ENCODE measurements at places on chromosomes 2 and 18. TPM values are rescaled to one million over a fixed set of nuclear protein-coding genes. Genes with fewer than 3 reads are reported as not detected.
A peak's percentile ranks its signal among the peaks of the same experiment; 100 is the strongest.

NAPG gene
- total RNA-seq = 33.6 TPM

LGALSL gene
- total RNA-seq = 30.2 TPM

CFAP210 gene
- total RNA-seq = 0.41 TPM

DNA sequence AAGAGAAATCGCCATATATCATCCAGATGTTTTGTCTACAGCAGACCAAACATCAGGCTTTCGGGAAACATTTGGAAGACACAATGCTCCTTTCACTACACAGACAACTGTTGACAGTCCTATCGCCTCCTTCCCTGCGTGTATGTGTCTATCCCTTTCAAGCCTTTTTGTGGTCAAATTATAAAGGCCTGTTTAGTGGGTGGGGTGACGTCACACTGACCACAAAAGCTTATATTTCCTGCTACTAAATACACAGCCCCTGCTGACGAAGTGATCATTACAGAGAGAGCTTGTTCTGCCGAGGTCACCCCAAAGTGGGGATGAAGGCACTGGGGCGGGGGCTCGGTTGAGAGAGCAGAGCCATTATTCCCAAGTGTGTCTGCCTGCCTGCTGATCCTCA is 302.7 kb upstream of the TNP1 start:
- H3K36me3 ChIP-seq = peaks cover 3% of the 10 kb centered on the region
- DNase-seq = no peak
- no peak overlapping the region for H3K4me3 ChIP-seq
- H3K4me1 ChIP-seq = peaks cover 28% of the 10 kb centered on the region
- H3K27me3 ChIP-seq = peaks cover 1% of the 10 kb centered on the region

DNA sequence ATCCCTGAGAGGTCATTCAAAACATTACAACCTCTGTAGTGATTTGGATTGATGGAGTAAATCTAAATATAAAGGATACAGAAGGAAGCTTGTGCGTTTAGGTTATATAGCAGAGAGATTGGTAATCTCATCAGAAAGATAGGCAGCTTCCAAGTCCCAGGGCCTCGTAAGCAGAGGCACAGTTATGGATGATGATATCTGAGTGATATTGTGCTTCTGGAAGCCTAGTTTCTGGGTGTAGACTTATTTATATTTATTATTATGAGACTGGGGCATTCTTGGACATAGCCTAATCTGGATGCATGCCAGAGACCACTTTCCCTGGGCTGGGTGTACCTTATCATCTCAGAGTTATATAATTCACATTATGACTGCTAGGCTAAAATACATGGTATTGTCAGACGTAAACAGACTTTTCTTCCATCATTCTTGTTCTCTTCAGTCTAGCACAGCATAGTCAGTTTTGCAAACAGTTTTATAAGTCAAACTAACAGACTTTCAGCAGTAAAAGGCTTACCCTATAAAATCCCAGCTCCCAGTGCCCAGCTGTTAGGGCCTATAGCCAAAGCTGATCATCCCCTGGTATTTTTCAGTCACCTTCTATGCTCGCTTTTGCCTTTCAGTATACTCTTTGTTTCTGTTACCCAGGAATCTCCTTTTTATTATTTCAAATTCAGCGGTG is 47.9 kb downstream of the RAB3GAP1 start:
- no peak overlapping the region for H3K27ac ChIP-seq
- no peaks in the 10 kb centered on the region for H3K4me1 ChIP-seq
- peaks cover 27% of the 10 kb centered on the region for H3K36me3 ChIP-seq
- no peak for DNase-seq
- H3K4me3 ChIP-seq = no peak overlapping the region
- H3K27me3 ChIP-seq = no peaks in the 10 kb centered on the region

DNA sequence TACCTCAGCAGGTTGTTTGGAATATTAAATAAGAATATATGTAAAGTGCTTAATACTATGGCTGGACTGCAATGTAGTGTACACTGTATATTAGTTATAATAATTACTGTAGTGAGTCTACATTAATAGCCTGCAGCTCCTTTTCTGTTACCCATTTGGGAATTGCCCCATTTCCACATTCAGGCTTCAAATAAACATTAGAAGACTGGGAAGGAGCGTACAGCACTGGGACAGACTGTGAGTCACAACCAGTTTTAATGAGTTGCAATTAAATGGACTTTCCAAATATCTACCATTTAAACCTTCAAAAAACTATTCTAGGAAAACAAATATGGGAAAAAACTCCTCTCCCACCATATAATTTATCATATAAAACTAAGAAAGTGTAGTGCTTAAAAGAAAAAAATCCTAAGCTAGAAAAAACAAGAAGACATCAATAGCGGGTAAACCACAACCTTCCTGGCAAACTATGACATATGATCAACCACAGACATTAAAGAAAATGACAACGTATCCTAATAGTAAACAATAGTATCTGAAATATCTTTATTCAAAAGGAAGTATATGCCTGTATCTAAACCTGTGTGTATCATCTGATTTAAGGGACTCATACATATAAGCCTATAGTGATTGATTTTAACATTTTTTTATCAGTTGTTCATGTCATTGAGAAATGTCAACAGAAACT is 86.1 kb downstream of the TRIP12 start:
- H3K36me3 ChIP-seq = peaks cover 19% of the 10 kb centered on the region
- no peak overlapping the region for H3K27ac ChIP-seq
- no peak for DNase-seq
- peaks cover 1% of the 10 kb centered on the region for H3K27me3 ChIP-seq
- peaks cover 2% of the 10 kb centered on the region for H3K4me1 ChIP-seq

DNA sequence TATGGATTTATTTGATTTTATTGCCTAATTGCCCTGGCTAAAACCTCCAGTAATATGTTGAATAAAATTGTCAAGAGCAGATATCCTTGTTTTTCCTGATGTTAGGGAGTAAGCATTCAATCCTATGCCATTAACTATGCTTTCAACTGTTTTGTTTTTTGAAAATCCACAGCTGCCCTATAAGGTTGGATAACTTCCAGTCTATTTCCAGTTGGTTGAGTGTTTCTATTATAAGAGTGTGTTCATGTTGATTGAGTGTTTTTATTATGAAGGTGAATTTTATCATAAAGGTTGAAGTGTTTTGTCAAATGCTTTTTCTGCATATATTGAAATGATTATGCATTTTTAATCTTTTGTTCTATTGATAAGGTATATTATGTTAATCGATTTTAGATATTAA is 149.9 kb upstream of the SCN7A start:
- H3K4me3 ChIP-seq = no peak overlapping the region
- H3K4me1 ChIP-seq = no peaks in the 10 kb centered on the region
- no peak for DNase-seq
- H3K27ac ChIP-seq = no peak overlapping the region
- H3K36me3 ChIP-seq = no peaks in the 10 kb centered on the region

DNA sequence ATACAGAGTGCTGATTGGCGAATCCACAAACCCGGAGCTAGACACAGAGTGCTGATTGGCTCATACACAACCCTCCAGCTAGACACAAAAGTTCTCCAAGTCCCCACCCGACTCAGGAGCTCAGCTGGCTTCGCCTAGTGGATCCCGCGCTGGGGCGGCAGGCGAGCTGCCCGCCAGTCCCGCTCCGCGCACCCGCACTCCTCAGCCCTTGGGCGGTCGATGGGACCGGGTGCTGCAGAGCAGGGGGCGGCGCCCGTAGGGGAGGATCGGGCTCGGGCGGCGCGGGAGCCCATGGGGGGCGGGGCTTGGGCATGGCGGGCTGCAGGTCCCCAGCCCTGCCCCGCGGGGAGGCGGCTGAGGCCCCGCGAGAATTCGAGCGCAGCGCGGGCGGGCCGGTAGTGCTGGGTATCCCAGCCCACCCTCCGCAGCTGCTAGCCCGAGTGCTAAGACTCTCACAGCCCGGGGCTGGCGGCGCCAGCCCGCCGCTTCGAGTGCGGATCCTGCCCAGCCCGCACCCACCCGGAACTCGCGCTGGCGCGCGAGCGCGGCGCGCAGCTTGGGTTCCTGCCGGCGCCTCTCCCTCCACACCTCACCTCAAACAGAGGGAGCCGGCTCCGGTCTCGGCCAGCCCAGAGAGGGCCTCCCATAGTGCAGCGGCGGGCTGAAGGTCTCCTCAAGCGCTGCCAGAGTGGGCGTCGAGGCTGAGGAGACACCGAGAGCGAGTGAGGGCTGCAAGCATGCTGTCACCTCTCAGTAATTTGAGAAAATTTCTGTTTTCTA is 75.5 kb upstream of the ATP5MC3 start:
- no peaks in the 10 kb centered on the region for H3K27me3 ChIP-seq
- no peaks in the 10 kb centered on the region for H3K4me1 ChIP-seq
- DNase-seq = no peak
- H3K27ac ChIP-seq = no peak overlapping the region
- no peaks in the 10 kb centered on the region for H3K36me3 ChIP-seq

GRCh38 chr2:73085691-73086090 is 14.2 kb upstream of the SFXN5 start:
- peaks cover 18% of the 10 kb centered on the region for H3K36me3 ChIP-seq
- H3K4me1 ChIP-seq = peaks cover 39% of the 10 kb centered on the region
- DNase-seq = peak; percentile 87
- no peak overlapping the region for H3K27ac ChIP-seq

DNA sequence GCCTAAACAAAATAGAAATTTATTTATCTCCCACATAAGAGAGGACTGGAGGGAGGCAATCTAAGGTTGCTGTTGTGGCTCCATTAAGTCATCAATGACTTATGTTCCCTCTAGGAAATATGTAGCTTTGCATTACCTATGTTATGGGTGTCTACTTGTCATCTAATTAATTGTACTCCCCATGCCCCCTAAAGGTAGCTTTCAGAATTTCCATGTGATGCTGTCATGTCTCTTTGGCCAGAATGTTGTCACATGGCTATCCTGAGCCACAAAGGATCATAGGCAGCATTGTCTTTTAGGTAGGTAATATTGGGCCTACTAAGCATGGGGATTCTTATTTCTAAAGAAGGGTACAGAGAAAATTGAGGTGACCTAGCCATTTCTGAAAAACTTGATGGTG is 935.6 kb upstream of the FANCL start:
- H3K36me3 ChIP-seq = no peaks in the 10 kb centered on the region
- H3K27ac ChIP-seq = no peak overlapping the region
- DNase-seq = no peak
- H3K4me1 ChIP-seq = no peaks in the 10 kb centered on the region

- H3K4me1 ChIP-seq = no peaks in the 10 kb centered on the region
- H3K4me3 ChIP-seq = no peak overlapping the region
- H3K27me3 ChIP-seq = peaks cover 4% of the 10 kb centered on the region
- no peak overlapping the region for H3K27ac ChIP-seq
- DNase-seq = no peak
Observed at GRCh38 chr2:236974148-236974547, 111.5 kb upstream of the COPS8 start.

- peaks cover 5% of the 10 kb centered on the region for H3K36me3 ChIP-seq
- no peak overlapping the region for H3K27ac ChIP-seq
- no peaks in the 10 kb centered on the region for H3K4me1 ChIP-seq
- H3K4me3 ChIP-seq = no peak overlapping the region
Observed at GRCh38 chr2:239600650-239601049, 199.8 kb upstream of the HDAC4 start.

GRCh38 chr2:47528874-47529273 is 125.9 kb downstream of the MSH2 start:
- DNase-seq = no peak
- H3K36me3 ChIP-seq = no peaks in the 10 kb centered on the region
- no peak overlapping the region for H3K27ac ChIP-seq
- no peaks in the 10 kb centered on the region for H3K4me1 ChIP-seq

DNA sequence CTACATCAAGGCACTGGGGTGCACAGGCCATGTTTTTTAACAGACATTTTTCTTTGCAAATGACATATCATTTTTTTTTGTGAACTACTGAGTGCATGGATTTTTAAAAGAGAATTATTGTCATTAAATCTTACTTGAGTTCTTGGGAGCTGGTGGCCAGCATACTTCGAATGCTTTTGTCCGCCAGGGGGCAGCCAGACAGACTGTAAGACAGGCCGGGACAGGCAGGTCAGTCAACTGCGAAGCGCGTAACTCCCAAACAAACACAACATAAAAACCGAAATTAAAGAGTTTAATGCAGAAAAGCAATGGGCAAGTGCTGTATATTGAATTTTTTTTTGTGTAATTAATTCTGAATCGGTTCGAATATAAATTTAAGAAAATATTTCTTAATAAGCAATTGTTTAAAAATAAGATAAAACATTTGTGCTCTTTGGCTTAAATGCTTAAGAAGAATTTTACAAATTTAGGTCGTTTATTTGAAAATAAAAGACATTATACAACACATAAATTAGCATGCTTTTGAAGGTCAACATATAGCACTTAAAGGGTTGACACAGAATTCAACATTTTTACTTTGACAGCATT is 142.2 kb upstream of the PXDN start:
- H3K36me3 ChIP-seq = no peaks in the 10 kb centered on the region
- H3K4me1 ChIP-seq = peaks cover 3% of the 10 kb centered on the region
- peaks cover 1% of the 10 kb centered on the region for H3K27me3 ChIP-seq
- H3K27ac ChIP-seq = no peak overlapping the region
- H3K4me3 ChIP-seq = no peak overlapping the region

GRCh38 chr2:29761278-29761677 is 160.1 kb downstream of the ALK start:
- H3K4me1 ChIP-seq = no peaks in the 10 kb centered on the region
- H3K27me3 ChIP-seq = no peaks in the 10 kb centered on the region
- H3K27ac ChIP-seq = no peak overlapping the region
- DNase-seq = no peak
- H3K36me3 ChIP-seq = no peaks in the 10 kb centered on the region

DNA sequence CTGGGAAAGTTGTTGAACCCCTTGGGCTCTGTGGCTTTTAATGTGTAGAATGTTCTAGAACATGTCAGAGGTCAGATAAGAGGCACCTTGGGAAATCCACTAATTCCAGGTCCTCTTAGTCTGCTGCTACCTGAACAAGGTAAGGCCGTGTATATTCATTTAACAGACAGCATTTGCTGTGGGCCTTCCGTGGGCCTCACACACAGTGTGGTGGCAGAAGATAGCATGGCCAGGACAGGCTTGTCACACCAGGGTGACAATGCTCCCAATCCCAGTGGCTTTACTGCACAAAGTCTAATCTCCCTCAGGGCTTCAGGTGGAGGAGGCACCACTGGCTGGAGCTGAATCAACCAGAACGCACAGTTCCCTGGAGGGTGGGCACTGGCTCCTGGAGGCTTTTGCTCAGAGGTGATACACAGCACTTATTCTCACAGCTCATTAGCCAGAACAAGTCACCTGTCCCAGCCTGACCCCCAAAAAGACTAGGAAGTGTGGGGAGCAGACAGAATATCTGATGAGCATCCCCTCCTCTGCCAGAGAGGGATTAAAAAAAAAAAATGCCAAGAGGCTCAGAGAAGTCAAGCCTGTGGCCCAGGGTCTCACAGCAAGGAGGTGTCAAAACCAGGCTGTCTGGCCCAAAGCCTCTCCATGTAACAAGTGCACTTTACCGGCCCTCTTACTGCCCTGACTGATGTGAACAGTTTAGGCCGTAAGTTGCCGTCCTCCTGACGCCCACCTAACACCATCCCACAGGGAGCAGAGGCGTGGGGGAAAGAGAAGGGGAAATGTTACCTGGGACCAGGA is 216.9 kb upstream of the RAB6C start:
- H3K27me3 ChIP-seq = peaks cover 5% of the 10 kb centered on the region
- H3K4me3 ChIP-seq = no peak overlapping the region
- no peaks in the 10 kb centered on the region for H3K36me3 ChIP-seq
